ENCODE measurements at places on chromosomes 3 and 15.

DNA sequence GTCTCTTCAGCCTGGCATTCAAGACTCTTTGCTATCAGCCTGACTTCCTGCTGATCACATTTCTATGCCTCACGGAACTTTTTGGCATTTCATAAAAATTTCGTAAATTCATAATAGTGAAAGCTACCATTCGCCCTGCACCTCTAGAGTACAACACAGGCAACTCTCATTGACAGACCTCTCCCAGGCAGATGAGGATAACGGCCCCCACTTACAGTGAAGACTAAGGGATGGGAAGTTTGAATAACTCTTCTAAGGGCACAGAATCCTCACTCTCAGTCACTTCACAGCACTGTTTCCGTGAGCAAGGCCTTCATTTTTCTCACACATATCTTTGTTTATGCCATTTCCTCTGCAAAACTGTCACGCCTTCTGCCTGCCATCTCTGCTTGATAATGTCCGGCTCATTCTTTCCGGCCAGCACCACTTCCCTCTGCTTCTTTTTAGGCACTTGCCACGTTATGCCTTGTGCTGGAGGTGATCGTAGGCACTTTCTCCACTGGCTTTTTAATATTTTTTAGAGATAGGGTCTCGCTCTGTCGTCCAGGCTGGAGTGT, 224.1 kb upstream of the HES1 start:
- DNase-seq: no peak

- no peak for DNase-seq
Observed at GRCh38 chr3:132652640-132653270, 6.9 kb downstream of the ACAD11 start.

GRCh38 chr15:75063889-75064288, 40.5 kb downstream of the PPCDC start:
- DNase-seq: no peak

- DNase-seq: no peak
Observed at GRCh38 chr3:163891771-163892170, 1186.5 kb downstream of the SI start.

DNA sequence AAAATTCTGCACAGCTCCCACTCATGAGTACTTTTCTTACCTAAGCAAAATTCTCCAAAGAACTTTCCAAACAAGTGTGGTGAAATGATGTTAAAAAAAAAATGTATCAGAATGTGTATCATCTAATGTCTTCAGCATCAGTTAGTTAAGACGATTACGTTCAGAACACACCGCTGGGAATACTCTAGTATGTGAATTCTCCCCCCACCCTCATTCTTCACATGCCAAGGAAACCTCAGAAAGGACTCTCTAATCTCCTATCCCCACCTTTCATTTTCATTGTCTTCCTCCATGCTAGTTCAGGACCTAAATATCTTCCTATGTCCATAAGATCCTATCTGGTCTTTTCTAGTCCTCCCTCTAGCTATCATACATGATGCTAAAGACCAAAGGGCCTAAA, 457.4 kb downstream of the SHQ1 start:
- DNase-seq: no peak

- no peak for DNase-seq
Observed at GRCh38 chr3:15330031-15330596, 2.3 kb downstream of the SH3BP5 start.

GRCh38 chr15:51311510-51311909, 26.9 kb downstream of the CYP19A1 start:
- DNase-seq: no peak

GRCh38 chr15:78355177-78355576, 15.0 kb downstream of the CRABP1 start:
- DNase-seq: no peak

DNA sequence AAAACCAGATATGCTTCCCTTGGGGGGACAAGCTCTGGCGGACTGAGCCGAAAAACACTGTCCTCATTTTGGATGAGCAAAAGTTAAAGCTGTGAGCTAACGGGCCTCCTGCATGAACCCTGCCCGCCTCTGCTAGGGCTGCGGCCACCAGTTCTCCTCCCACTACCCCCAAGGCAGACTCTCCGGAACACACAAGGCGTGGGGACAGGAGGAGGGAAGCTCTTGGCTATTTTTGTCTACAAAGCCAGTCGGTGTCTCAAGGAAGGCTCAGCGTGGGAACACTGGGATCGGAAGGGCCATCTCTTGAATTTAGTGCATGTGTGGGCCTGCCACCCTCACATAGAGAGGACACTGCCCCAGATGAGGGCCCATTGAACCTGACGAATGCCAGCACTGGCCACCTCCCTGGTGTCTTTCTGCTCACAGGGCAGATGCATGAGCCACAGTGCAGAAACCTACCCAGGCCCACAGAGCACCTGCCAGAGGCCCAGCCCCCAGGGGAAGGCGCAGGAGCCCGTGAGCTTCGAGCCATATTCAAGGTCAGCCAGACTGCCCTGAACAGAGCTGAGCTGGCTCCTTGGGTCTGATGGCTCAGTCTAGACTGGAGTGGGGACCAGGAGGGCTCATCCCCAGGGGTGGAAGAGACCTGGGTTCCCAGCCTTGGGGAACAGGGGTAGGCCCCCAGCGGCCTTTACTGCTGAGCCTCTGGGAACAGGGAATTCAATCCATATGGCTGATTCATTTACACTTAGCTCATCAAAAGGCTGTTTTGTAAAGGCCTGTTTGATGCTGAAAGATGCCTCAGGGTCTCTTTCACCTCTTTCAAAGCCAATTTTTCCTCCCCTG, 38.3 kb downstream of the HCN4 start:
- DNase-seq: no peak
